ENCODE measurements at places on chromosomes 3 and 15.

DNA sequence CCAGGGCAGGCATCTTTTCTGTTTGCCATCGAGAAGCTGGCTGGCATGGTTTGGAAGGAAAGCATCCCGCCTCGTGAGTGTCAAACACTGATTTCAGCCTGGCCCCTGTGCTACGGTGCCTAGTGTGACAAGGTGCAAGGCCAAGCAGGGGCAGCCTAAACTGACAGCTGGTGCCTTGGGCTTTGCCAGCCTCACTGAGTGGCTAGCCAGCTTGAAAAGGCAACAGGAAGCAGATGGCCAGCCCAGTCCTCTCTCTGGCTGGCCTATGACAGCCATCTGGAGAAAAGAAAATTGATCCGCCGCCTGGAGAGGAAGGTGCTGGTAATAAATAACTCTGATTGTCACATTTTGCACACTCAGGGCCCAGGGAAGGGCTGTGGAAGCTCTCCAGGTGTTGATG is 52.2 kb downstream of the C3orf85 start:
- no peak for DNase-seq

GRCh38 chr3:160566499-160566898 is 1.1 kb upstream of the KPNA4 start:
- DNase-seq, result no peak

DNA sequence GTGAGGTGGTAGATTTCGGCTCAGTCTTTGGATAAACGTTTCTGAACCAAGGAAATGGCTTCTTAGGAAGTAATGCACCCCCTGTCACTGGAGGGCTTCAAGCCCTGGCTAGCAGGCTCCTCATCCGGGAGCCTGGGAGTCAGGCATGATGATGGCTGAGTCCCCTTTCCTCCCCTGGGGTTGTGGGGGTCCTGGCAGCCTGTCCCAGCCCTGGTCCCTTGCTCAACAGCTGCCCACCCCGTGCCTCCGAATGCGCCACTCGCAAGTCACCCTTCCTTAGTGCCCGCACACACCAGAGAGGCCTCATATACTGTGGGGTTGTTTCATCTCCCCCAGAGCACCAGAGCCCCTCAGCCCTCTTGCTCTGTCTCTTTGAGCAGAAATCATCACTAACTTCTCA is 48.2 kb downstream of the BDH1 start:
- DNase-seq, result no peak

DNA sequence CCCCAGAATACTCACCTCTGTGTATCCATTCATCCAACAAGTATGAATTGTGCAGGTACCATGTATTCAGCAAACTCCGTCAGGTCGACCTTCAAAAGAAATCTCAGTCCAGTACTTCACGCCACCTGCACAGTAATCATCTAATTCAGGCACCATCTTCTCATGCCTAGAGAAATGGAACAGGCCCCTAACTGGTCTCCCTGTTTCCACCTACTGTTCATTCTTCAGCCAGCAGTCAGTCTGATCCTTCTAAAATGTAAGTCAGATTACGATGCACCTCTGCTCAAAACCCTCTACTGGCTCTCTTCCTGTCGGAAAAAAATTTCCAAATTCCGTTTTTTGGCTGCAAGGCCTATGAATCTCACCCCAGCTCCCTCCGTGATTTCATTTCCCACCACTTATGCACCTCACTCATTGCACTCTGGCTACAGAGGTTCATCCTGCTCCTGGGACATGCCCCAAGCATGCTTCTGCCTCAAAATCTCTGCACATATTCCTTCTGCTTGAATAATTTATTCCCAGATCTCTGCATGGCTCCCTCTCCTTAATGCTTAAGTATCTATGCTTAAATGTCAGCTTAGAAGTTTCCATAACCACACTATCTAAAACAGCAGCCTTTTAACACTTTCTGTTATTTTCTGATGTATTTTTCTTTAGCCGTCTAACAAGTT is 47.5 kb upstream of the PPP2R3A start:
- no peak for DNase-seq

- no peak for DNase-seq
Measured at GRCh38 chr15:58505581-58505980, 73.8 kb downstream of the LIPC start.

GRCh38 chr3:29099296-29099695 is 181.6 kb upstream of the RBMS3 start:
- no peak for DNase-seq

Measured in AG09319 (cell line).